Left colon (tissue), 2 donors: ENCODE measurements at places on chromosomes 11 and 22. TPM values are rescaled to one million over a fixed set of nuclear protein-coding genes. Genes with fewer than 3 reads are reported as not detected.

- no peak for DNase-seq
These were observed 71.2 kb downstream of the FBXO7 start for GRCh38 chr22:32545801-32546200.

DNA sequence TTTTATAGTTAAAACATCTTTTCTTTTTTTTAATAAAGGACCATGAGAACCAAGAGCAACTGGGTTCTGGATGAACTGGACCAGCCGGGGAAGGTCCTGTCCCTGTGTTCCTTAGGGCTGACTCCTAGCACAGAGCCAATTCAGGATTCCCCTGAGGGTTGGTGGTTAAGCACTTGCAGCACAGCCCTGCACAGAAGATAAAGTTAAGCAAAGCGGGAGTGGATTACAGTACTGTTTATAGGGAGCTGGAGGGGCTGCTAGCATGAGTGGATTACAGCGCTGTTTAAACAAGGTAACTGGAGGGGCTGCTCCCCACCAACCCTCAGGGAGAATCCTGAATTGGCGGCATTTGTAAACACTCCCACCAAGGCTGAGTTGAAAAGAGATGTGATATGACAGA, 90.6 kb downstream of the CELSR1 start:
- DNase-seq = no peak

GRCh38 chr11:108237058-108237481, 14.2 kb downstream of the ATM start:
- DNase-seq = no peak

DNA sequence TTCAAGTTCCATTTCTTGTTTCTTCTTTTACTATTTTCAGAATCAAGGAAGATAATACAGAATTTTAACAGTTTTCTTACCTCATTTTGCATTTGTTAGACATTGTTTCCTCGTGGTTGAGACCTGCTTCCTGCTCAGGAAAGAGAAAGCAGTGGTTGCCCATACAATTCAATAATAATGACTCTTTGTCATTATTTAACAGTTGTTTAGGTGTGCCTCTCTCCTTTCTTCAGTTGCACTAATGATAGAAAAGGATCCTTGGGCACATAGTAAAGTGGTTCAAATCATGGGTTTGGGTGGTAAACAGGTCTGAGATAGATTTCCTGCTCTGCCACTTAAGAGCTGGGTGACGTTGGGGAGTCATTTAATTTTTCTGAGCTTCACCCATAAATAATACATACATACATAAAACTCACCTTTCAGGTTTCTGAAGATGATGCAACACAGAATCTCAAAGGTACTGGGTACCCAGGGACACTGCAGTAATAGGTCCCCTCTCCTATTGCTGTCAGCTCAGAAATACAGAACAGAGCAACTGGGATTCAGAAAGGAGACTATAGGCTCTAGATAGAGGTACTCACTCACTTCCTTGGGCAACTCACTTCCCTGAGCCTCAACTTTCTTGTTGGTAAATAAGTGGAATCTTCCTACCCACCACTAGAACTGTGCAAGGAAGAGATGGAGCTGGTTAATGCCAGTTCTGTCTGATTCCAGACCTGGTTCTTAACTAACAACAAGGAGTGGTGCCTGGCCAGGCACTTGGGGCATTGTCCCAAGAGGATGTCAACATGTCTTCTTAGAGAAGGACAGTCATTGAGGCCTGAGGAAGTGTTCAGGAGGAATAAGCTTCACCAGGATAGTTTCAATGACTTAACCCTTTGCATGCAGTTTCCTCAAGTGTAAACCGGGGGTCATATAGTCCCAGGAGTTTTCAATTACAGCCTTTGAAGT, 34.9 kb downstream of the CD44 start:
- no peak for DNase-seq

Gene C11orf91
- not detected for total RNA-seq

GRCh38 chr22:39349506-39349966, 255 bp upstream of the SYNGR1 start:
- DNase-seq = no peak

Gene LINC01488
- not detected for total RNA-seq
